ENCODE measurements at places on chromosomes 4 and X. TPM values are rescaled to one million over a fixed set of nuclear protein-coding genes. Genes with fewer than 3 reads are reported as not detected.

ELF4 gene
- polyA plus RNA-seq = 3.6 TPM

UGT2B10 gene
- not detected for polyA plus RNA-seq

GAGE12E gene
- polyA plus RNA-seq = not detected

ANXA3 gene
- 5.0 TPM for polyA plus RNA-seq

Data from aorta (tissue), 5 donors.